ENCODE measurements at places on chromosomes 3 and 15.

- DNase-seq = no peak
Measured at GRCh38 chr3:195153653-195154052, 117.3 kb downstream of the XXYLT1 start.

GRCh38 chr3:50166620-50167019 is 11.5 kb downstream of the SEMA3F start:
- DNase-seq = peak; percentile 43

DNA sequence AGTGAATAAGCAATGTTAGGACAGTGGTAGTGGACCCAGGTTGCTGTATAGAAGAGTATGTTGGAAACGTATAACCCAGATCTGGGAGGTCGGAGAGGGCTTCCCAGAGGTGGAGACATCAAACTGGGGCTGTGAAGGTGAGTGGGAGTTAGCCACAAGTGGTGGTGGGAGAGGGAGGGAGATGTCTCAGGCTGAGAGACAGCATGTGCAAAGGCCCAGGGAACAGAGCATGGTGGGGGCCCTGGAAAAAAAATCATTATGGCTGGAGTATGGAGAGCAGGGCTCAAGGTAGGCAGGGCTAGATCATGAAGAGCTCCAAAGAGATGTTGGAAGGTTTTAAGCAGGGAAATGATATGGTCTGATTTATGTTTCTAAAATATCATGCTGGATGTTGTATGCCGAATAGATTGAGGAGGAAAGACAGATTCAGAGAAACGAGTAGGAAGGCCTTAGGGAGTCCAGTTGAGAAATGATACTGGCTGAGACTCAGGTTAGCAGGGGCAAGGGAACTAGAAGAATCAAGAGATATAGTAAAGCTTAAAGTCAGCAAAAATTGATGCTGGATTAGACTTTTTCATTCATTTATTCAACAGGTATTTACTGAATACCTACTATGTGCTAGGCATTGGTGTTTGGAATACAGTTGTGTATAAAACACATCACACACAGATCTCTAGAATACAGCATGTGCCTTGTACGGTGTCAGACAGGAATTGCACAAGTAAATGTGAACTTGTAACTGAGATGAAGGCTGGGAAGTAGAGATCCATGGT is 17.0 kb downstream of the ITPR1 start:
- DNase-seq = no peak

DNA sequence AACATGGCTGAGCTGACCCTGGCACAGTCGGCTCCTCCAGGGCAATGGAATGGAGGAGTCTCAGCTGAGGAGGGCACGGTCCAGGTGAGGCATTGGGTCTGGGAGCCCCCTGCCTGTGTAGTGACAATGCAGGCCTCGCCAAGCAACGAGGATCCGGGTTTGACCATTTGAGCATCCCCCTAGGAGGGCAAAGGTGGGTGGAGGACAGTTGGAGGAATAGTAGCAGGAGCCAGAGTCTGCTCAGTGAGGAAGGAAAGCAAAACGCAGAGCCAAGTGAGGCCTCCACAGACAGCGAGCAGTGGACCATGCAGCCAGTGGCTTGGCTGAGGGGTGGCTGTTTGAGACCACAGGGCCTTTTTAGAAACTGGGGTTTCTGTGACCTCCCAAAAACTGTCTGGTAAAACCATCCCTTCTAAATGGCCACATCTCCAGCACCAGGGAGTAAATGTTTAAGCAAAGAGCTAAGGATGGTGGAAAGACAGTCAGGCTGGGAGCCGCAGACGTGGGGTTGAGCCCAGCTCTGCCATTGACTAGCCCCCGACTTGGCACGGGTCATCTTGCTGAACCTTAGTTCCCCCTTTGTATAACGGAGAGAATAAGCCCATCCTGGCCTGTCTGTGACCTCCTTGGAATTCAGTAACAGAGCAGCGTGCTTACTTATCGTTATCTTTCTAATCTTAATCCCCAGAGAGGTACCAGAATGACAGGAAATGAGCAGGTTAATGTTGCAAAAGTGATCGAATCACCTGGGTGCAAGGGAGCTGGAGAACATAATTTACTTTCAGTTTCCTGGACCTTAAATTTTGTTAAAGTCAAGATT is 46.8 kb downstream of the CMTM6 start:
- DNase-seq = no peak

DNA sequence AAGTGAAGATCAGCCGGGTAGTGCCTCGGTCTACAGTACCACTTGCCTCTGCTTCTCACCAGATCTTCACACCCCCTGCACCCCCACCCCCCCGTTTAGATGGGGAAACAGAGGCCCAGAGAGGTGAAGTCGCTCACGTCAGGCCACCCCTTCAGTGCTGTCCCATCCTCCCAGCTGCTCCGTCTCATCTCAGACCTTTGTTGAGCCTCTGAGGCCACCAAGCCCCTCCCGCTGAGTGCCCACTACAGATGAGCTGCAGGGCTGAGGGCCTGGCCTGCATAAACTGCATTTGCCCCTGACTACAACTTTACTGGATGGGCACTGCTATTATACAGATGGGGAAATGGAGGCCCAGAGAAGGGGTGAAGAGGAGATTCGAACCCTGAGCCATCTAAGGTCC is 35.8 kb downstream of the ADAMTS7 start:
- no peak for DNase-seq

DNA sequence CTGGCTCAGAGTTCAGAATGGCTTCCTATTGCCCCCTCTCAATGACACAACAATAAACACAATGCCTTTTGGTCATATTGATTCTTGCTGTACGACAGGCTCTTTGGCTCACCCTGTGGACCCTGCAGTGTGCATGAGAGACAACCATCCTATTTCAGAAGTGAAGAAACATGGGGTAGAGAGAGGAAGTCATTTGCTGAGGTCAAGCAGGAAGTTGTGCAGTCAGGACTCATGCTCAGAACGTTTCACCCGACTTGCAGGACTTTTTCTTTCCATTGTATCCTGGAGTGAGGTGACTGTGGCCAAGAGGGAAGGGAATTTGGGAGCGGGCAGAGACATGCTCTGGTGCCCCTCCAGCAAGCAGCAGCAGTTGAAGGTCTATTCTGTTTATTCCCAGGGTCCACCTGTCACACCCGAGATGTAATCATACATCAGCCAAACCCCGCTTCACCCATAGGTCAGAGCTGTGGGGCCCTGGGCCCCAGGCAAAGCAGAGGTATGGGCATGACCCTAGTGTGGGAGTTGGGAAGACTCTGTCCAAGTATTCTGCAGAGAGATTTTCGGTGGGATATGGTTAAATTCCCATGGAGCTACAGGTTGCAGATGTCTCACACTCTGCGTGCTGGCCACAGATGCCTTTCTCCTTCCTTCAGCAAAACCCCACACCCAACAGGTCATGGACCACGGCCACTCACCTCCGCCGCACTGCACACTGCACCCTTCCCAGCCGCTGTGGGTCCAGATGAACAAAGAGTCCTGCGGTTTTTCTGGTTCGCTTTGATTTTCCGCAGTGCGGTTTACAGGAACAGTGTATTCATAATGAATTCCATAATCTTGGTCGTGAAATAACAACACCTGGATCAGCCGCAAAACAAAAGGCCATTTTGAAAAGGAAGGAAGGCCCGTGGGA is 290.6 kb downstream of the ADAMTS17 start:
- no peak for DNase-seq

- DNase-seq = no peak
Measured at GRCh38 chr3:56055951-56056350, 412.3 kb downstream of the ERC2 start.

DNA sequence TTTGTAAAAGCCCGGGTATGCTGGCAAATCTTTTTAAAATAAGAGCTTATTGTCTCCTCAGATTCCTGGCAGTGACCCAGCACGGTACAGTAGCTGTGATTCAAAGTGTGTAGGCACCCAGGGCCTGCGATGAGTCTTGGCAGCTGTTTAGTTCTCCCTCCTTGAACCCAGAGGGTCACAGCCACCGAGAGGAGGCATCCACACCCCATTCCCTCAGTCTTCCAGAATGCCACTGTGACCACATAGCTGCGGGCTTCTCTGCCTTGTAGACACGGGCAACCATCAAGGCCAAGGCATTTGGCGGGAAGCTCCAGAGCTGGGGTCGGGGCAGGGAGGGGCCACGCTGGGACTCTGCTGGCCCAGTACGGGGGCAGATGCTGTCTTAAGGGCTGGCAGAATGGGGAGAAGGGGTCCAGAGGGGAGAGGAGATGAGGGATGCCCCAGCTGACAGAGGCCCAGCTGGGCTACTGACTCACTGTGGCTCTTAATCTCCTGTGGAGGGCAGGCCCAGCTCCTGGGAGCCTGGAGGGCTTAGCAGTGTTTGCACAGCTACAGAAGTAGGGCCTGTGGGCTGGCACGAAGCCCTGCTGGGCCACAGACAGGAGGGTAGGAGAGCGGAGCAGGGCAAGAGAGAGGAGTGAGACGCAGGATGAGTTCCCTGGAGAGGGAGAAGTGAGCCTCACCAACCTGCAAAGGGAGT is 68.8 kb upstream of the DLG1 start:
- DNase-seq = peak; percentile 92

DNA sequence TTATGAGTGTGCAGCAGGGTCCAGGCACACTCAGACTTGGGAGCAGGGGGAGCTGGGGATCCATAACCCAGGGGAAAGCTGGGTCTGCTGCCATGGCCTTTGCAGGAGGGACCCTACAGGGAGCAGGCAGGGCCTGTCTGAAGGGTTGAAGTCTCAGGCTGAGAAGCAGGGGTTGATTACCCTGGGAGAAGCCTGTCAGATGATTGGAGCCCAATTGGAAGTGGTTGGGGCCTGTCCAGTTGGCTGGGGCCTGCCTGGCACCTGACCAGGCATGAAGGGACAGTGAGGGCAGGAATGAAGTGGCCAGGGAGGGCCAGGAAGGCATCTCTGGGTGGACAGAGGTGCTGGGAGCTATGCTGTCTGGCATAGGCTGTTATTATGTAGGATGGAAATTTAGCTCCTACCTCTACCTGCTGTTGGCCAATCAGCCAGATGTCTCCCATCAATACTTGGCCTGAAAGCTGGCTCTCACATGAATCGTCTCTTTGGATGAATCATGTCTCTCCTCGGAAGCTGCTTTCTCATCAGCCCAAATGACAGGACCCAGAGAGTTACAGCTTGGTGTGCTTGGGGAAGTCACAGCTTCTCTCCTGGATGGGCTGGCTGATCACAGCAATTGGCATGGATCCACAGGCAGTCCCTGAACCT is 27.4 kb upstream of the SLCO2A1 start:
- no peak for DNase-seq

GRCh38 chr15:73886717-73887345 is 13.5 kb downstream of the TBC1D21 start:
- no peak for DNase-seq

- DNase-seq = no peak
Measured at GRCh38 chr3:191628571-191628970, 167.6 kb downstream of the PYDC2 start.

DNA sequence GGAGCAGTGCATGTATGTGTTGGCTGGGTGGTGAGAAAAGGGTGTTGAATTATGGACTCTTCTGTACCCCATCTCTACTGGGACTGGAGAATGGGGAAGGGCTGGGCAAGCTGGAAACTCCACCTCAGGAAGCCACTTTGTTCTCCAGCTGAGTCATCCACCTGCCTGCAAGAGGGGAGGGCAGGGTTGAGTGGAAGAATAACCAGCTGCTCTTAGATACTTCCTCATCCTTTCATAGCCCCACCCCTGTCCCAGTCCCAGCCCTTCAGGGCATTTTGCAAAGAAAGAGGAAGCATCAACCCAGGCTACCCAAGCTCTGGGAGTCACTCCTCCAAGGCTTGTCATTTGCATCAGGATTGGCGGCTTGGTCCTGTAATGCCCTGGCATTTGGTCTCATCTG is 33.1 kb downstream of the RAB11A start:
- DNase-seq = no peak

Data from fibroblast of skin of scalp (primary cell).